A549 (cell line): ENCODE measurements at places on chromosomes 3 and 15.

DNA sequence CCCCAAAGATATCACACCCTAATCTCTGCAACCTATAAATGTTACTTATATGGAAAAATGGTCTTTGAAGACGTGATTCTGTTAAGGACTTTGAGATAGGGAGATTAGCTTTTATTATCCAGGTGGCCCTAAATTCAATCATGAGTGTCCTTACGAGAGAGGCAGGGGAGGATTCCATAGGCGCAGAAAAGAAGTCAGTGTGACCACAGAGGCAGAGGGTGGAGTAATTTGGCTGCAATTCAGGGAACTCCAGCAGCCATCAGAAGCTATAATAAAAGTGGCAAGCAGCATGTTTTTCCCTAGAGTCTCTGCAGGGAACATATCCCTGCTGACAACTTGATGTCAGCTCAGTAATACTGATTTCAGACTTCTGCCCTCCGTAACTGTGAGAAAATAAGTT, 315.2 kb upstream of the ROBO2 start:
- DNase-seq, result no peak

DNA sequence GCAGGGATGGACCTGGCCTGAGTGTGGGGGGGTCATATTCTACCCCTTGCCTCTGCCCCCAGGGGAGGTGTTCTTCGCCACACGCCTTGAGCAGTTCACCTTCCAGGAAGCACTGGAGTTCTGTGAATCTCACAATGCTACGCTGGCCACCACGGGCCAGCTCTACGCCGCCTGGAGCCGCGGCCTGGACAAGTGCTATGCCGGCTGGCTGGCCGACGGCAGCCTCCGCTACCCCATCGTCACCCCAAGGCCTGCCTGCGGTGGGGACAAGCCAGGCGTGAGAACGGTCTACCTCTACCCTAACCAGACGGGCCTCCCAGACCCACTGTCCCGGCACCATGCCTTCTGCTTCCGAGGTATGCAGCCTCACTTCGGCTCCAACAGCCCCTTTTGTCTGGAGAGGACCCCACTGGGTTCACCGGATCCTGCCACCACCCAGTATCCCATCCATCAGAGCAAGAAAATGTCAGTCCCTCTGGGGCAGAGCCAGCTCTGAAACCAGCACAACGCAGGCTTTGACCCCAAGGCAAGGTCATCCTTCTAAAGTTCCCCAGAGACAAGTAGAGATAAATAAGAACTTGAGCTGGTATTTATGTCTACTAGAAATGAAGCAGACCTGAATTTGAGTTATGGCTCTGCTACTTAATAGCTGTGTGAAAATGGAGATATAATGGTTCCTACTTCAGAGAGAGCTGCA, 45.8 kb downstream of the HAPLN3 start:
- DNase-seq, result no peak

- no peak for DNase-seq
Measured at GRCh38 chr3:156615592-156616173, 58.7 kb upstream of the TIPARP start.

DNA sequence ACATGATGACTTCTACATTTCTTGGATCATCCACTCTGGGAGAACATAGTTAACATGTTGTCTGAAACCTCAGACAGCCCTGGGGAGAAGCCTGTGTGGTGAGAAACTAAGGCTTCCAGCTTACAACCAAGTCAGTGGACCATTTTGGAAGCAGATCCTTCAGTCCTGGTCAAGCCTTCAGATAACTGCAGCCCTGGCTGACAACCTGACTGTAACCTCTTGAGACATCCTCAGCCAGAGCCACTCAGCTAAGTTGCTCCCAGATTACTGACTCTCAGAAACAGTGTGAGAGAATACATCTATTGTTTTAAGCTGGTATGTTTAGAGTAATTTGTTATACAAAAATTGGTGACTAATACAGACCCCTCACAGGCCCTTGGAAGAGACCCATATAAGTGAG, 50.9 kb upstream of the KPNA4 start:
- no peak for DNase-seq

DNA sequence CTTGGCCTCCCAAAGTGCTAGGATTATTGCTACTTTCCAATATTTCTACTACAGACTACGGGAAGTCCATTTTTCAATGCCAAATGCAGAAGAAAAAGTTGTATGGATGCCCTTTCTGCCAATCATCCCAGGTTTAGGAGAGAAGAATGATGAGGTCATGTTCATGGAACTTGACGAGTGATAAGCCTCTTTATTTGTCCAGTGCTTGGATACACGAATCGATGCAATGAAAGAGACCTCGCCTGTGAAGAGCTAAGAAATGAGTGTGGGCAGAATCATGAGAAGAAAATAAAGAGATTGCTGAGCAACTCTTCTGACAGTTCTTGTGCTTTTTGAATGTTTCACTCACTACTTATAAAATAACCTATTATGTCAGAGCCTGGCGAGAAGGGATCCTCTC, 996 bp upstream of the SLC28A1 start:
- DNase-seq, result peak; percentile 41

DNA sequence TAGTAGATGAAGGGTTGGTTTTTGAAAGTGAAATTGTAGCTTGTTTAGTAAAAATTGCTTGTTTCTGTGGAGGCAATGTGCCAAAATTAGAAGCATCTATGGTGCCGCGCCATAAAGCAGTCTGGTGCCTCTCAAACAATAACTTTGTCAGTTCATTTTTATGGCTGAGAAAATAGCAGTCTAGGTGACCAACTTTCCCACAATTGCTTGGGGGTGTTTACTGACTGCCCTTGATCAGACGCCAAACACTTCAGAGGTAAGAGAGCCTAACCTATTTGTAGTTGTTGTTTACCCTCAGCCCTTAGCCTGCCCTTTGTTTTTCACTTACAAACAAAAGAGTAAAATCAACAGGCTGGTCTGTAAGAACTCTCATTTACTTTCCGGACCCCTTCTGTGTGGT, 174.5 kb downstream of the FNDC3B start:
- DNase-seq, result no peak

GRCh38 chr3:74571118-74571517, 43.3 kb downstream of the CNTN3 start:
- no peak for DNase-seq

- peak; percentile 43 for DNase-seq
Measured at GRCh38 chr3:125585595-125586223, 9.6 kb downstream of the OSBPL11 start.

GRCh38 chr3:7461202-7461825, 600.4 kb downstream of the GRM7 start:
- DNase-seq, result no peak

GRCh38 chr3:124316034-124316287, 324.0 kb upstream of the ROPN1 start:
- DNase-seq, result no peak

DNA sequence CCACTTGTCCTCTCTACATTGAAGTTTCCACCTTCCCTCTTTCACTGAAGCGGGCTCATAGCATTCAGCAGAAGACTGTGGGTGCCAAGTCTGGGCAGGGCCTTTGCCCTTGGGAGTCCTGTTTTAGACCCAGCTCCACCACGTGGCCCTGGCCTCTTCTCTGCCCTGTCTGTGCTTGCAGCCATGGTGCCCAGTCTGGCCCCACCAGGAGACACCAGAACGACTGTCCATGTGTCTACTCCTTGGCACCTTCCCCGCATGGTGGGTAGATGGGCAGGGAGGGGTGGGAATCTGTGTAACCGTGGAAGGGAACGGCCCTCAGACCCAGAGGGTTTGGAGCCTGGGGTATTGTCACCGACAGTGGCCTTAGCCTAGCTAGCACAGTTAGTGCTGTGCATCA, 17.9 kb upstream of the EMC3 start:
- no peak for DNase-seq

DNA sequence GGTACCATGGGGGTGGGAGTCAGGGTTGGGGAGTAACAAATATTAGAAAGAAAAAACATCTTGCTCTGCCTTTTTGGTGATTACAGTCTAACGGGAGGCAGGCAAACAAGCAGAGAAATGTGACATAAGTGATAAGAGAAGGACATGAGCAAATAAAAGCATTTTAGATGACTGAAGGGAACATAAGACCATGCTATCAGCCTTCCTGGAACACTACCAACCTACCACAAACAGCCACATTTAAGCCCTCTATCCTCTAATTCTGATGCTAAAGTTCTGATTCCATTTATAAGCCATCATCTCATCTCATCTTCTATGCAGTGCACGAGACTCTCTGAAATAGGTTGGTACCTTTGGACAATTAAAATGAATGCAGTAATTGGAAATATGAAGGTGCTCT, 243.4 kb upstream of the P2RY1 start:
- no peak for DNase-seq

GRCh38 chr3:121529308-121529707, 16.5 kb downstream of the POLQ start:
- peak; percentile 21 for DNase-seq

GRCh38 chr3:78757731-78758130, 1010.1 kb downstream of the ROBO1 start:
- no peak for DNase-seq
